ENCODE measurements at places on chromosomes 1 and 21.

DNA sequence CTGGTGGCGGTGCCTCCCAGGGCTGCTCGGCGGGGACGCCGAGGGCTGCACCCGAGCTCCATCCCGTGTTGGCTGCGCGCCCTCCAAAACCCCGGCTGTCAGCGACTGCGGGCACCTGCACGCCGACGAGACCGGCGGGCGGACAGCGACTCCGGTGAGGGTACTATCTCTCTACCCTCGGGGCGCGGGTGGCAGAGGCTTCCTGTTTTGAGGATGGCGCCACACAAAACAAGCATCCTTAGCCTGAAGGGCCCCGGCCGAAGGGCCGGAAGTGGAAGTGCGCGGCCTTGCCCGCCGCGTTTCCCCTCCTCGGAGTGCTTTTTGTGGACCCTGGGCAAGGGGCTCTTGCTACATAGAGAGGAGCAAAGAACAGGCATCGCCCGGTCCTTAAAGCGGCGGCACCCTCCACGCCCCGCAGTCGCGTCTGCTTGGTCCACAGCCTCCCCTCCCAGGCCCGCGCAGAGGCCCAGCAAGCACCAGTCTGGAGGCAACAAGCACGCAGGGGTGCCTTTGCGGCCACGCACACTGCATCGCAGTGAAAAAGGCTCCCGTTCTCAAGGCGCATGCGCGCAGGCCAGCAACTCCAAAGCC, 561 bp upstream of the COQ8A start:
- peak overlapping the region; percentile 90 for H3K4me3 ChIP-seq

GRCh38 chr1:165144757-165145397, 211.6 kb downstream of the LMX1A start:
- peak; percentile 74 for DNase-seq
- H3K4me1 ChIP-seq: no peaks in the 10 kb centered on the region
- H3K4me3 ChIP-seq: no peak overlapping the region
- H3K27me3 ChIP-seq: peaks cover 2% of the 10 kb centered on the region
- H3K36me3 ChIP-seq: no peaks in the 10 kb centered on the region
- no peak overlapping the region for H3K27ac ChIP-seq

- DNase-seq: no peak
- H3K27me3 ChIP-seq: peaks cover 2% of the 10 kb centered on the region
- no peaks in the 10 kb centered on the region for H3K4me1 ChIP-seq
- no peak overlapping the region for H3K27ac ChIP-seq
- no peaks in the 10 kb centered on the region for H3K36me3 ChIP-seq
- no peak overlapping the region for H3K4me3 ChIP-seq
These were observed 104.4 kb downstream of the UCHL5 start for GRCh38 chr1:192954705-192955265.

- H3K27ac ChIP-seq: no peak overlapping the region
- DNase-seq: no peak
- H3K4me1 ChIP-seq: peaks cover 11% of the 10 kb centered on the region
- no peak overlapping the region for H3K4me3 ChIP-seq
These were observed 327.0 kb upstream of the DUSP10 start for GRCh38 chr1:222068937-222069336.

DNA sequence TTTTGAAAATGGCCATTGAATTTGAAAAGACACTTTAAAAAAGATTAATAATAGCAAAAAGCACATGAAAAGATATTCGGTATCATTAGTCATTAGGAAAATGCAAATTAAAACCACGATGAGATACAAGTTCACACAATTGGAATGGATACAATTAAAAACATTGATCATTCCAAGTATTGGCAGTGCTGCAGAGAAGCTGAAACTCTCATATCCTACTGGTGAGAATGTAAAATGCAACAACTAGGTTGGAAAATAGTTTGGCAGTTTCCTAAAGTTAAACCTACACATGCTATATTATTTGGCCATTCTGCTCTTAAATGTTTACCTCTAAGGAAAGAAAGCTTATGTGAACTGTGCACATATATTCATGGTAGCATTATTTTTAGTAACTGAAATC, 838.7 kb upstream of the PRMT6 start:
- DNase-seq: no peak
- no peaks in the 10 kb centered on the region for H3K27me3 ChIP-seq
- H3K4me3 ChIP-seq: no peak overlapping the region
- no peak overlapping the region for H3K27ac ChIP-seq
